ENCODE measurements at places on chromosomes 7 and 10.

DNA sequence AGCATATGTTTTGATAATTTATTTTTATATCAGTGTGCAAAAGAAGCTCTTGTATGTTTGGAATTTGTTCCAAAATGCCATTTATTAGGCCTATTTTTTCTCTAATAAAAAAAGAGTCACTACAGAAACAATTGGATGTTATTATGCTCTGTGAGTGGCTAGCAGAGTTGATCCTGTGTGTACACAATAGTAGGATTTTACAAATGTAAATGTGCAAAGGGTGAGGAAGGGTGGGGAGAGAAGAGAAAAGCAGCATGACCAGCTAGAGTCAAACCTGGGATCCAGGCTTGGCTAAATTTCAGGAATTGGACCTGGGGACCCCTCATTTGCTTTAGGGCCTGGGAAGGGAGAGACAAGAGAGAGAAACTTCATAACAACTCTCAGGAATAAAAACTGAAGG is 32.5 kb downstream of the SEMA3A start:
- no peak for DNase-seq

GRCh38 chr10:121514141-121514865 is 83.9 kb downstream of the FGFR2 start:
- DNase-seq, result no peak

DNA sequence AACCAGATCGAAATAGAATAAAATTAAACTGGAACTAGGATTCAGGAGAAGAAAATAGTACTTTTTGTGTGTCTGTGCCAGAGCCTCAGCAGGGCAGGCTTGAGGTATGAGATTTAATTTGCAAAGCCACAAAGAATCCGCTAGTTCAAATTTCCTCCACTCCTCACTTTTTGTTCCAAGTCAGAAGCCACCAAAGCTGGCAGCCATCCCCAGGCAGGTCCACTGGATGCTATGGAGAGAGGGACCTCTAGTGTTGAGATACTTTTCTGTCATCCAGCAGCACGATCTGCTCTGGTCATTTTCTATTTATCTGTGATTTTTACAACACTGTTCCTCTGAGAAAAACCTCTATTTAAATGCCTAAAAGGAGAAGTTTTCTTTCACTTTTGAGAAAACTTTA is 147.9 kb upstream of the FRMD4A start:
- DNase-seq, result no peak

DNA sequence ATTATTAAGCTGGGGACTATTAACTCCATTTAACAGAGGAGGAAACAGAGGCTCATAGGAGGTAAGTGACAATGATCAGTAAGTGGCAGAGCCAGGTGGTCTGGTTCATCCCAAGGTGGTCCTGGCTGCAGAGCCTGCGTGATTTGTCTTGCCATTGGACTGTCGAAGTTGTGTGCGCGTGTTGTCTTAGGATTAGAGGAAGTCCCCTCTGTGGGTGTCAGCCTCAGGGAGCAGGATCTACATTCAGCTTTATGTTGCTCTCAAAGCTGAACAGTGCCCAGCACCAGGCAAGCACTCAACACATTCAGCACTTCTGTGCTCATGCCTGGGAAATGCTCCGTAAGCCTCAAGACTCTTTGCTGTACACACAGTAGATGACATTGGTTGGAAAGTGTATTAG is 139.5 kb downstream of the HERPUD2 start:
- no peak for DNase-seq

- no peak for DNase-seq
Observed at GRCh38 chr7:51249187-51249945, 67.2 kb downstream of the COBL start.

DNA sequence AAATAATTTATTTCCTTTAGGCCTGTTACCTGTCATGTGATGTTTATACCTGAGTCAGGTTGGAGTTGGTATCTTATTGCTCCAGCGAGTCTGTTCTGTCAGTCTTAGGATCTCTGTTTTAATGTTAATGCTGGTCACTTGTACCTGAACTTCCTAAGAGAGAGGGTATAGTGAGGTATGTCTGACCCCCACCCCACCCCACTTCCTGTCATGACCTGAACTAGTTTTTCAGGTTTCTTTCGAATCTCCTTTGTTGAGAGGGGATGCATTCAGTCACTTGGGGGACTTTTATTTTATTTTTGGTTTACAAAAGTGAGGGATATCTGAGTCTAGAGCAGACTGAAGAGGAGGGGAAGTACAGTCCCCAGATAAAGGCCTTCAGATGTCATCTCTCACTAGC is 769.0 kb upstream of the COBL start:
- no peak for DNase-seq

Data from stimulated activated CD8-positive, alpha-beta memory T cell treated with anti-CD3 and anti-CD28 coated beads, Interleukin-7, amount 100 ng/mL, for 1 hour (primary cell).